ENCODE measurements at places on chromosomes 3 and 15.

DNA sequence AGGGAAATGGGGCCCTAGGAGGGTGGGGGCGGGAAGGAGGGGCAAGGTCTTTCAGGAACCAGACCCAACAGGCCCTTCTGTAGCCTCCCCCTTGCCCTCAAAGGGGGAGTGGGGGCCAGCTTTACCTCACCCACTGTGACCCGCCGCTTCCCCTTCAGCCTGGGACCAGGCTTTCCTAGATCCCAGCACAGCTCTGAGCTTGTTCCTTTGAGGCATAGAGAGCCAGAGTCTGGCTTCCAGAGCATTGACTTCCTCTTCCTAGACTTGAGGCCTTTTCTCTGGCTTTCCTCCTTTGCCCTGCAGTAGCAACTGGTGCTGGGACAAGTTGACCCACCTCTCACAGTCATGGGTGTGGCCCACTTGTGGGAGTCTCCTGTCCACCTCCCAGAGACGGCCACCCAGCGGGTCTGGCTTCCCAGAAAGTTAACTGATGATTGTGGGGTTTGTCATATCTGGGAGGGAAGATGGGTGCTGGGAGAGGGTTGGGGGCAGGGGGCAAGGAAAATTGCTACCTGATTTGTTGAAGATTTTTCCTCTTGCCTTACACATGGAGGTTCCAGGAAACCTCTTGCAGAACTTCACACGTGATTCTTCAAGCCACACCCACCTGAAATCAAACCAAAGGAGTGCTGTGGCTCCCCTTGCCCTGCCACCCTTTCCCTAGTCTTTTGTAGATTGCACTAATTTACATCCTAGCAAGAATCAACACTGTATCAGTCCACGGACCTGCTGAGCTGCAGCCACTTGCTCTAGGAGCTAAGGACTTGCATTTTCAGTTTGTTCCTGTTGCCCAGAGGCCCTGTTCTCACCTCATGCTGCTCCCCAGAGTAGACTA, 4.1 kb upstream of the CHST14 start:
- no peak for DNase-seq

- DNase-seq = no peak
Measured at GRCh38 chr3:73653877-73654276, 29.1 kb upstream of the PDZRN3 start.

- DNase-seq = no peak
Measured at GRCh38 chr3:133117342-133117741, 79.2 kb downstream of the TMEM108 start.

DNA sequence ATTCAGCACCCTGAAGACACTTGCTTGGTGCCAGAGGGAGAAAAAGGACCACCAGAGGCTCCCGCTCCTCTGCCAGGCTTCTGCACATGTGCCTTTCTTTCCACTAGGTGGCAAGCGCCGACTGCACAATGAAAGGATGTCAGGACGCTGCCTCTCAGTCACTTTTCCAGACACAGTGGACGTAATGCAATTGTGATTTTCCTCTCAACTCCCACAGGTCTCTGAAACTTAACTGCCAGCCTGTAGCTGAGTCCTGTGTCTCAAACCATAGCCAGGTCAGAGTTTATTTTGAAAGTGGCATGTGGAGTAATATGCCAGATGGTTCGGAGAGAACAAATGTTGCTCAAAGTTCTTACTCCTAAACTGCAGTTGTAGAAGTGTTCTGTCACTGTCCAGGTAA, 162.9 kb downstream of the ITPR1 start:
- peak; percentile 43 for DNase-seq

DNA sequence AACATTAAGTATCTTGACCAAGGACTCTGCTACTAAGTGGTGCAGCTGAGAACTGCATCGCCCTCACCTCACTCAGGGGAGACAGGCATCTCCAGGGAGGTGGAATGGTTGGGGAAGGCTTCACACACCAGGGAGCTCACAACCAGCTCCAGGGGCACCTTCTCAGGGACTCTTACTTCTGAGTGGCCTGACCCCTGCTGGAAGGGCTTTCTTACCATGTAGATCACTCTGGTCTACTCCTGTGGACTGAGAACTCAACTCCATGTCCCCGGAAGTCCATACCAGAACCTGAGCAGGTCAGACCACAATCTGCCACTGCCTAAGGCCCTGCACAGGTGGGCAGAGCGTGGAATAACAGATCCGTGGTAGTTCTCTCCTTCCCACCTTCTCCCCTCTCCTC, 140.5 kb downstream of the TLE3 start:
- DNase-seq = no peak

- no peak for DNase-seq
Measured at GRCh38 chr3:158802409-158803268, 785 bp downstream of the MFSD1 start.

GRCh38 chr3:16595778-16596177, 9.4 kb downstream of the DAZL start:
- DNase-seq = no peak

DNA sequence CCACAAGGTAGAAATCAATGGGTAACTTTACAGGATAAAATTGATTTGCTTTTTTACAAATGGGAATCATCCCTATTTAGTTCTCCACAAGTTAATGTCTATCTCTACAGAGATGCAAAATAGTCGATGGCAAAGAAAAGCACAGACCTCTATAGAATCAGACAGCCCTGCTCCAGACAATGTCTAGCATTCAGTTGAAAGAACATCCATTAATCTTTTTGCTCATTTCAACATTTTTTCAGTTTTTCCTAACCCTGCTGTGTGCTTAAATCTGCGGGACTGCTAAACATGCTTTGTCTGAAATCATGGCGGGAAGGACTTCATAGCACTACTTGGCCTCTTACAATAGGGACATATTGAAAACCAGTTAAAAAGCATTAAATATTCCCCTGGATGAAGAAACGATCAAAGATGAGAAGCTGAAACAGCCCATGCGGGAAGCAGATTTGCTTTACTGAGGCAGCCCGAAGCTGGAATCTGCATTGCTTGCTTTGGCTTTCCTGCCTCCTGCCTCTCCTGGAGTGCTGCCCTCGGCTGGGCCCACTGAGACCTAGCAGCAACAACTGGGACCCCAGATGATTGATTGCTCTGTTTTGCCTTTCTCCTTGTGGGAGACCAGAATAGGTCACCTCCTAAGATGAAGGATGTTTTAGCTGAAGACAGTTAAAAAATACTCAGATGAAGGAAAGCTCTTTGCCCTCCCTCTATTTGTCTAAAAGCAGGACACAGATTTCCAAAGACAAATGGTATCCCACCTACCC, 38.5 kb upstream of the RASGRP1 start:
- DNase-seq = no peak

DNA sequence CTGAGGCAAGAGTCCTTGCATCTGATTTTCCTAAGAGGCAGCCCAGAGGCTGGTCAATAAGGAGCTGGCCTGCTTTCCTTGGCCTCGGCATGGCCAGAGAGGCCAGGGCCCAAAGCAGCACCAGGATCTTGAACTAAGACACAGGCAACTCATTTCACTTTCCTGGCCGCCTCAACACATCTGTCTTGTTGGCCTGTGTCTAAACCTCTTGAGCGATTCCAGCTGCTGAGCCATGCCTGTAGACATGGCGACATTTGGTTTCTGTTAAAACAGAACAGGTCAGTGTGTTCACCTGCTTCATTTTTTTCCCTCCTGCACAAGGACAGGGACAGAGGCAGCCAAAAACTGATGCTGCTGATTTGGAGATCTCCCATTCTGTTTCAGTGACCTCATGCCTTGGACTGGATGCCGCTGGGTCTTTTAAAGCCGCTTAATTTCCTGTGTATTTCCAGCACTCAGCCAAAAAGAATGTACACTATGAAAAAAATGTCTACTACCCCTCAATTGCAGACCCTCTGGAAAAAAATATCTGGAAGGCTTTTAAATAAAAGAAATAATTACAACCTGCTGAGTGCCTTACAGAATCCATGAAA, 266.6 kb upstream of the ICE2 start:
- DNase-seq = no peak

GRCh38 chr3:104906001-104906639, 460.6 kb upstream of the ALCAM start:
- DNase-seq = no peak

- DNase-seq = no peak
Measured at GRCh38 chr3:84601303-84601702, 357.5 kb upstream of the CADM2 start.

DNA sequence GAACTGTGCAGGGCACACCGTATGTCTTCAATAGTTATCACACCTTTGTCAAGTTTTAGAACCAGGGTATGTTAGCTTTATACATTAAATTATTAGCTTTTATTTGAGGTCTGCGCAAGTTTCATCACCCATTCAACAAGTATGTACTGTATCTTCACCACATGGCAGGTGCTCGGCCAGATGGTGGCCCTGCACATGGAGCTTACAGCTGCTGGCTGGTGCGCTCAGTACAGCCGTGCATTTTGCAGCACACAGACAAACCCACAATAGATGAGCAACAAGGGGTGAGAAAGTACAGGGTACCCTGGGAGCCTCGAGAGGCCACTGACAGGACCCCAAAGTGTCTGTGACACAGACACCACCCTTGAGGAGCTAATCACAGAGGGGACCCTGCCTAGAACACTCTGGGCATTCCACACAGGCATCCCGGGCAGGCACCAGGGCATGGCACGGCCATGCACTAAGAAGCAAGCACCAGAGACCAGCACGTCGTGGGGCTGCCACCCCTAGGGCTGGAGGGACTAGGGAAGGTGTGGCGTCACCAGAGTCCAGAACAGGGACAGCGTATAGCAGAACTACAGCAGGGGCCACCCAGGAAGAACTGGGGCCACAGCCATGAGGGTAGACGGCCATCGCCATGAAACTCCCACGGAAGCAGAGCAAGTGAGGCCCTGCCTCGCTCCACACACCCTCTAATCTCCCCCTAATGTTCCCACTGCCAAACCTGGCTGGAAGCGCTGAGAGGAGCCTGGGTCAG, 27.4 kb downstream of the ZXDC start:
- DNase-seq = no peak

- DNase-seq = no peak
Measured at GRCh38 chr15:97867870-97868269, 92.6 kb upstream of the ARRDC4 start.

DNA sequence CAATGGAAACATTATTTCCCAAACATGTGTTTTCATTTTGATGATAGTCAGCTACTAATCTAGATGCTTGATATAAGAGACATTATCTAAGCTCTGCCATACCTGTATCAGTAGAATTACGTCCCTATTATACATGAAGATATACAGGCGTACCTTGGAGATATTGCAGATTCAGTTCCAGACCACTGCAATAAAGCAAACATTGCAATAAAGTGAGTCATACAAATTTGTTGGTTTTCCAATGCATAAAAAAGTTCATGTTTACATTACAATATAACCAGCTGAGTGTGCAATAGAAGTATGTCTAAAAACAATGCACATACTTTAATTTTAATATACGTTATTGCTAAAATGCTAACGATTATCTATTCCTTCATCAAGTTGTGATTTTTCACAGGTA, 236.0 kb upstream of the ZNF717 start:
- DNase-seq = no peak

DNA sequence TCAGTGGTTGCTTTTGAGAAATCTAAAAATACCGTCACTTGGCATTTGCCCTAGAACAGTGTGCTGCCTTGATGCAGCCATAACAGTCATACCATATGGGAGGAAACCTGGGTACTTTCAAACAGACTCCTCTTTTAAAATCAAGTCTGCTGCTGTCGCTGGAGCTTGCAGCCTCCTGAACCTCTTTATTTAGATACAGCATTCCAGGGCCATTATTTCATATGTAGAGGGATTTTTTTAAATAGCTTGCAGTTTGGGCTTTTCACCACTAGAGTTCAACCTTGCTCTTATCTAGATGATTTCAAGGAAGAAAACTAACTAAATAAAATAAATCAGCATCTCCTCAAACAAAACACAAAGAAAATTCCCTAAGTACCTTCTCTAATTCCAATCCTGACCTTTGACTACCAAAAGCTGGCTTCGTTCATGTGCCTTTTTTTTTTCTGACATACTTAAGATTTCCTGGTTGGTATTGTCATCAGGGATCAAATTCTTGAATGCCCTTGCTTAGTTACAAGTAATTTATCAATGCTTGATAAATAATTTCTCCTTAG, 111.6 kb downstream of the KBTBD8 start:
- DNase-seq = peak; percentile 41

DNA sequence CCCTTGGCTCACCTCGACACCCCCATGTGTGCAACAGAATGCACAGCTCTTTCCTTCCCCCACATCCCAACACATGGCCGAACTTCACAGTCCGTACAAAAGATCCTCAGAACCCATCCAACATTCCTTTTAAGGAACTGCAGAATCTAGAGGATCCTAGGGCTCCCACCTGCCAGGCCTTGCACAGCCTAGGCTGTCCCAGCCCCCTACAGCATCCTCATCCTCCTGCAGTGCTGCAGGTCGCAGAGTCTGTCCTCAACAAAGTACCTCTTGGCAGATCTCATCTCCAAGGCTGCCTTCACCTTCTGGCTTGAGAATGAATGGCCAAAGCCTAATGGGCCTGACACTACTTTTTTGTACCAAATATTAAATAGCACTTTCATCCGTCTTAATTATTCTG, 19.8 kb downstream of the PRR23E start:
- no peak for DNase-seq

GRCh38 chr15:27868828-27869404, 230.2 kb downstream of the OCA2 start:
- no peak for DNase-seq

DNA sequence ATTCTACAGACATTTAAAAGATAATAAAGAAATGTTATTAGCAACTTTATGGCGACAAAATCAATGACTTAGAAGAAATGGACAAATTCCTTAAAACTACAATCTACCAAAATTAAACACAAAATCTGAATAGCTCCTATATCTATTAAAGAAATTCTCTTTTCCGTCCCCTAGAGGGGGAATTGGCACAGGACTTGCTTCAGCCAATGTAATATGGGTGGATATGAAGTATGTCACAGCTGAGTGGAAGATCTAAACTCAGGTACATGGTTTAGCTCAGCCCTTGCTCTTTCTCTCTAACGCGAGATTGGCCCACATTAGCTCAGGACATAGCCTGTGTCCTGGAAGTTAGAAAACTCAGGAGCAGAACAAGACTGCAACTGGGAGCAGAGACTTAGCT, 79.3 kb downstream of the DNAH12 start:
- DNase-seq = no peak

DNA sequence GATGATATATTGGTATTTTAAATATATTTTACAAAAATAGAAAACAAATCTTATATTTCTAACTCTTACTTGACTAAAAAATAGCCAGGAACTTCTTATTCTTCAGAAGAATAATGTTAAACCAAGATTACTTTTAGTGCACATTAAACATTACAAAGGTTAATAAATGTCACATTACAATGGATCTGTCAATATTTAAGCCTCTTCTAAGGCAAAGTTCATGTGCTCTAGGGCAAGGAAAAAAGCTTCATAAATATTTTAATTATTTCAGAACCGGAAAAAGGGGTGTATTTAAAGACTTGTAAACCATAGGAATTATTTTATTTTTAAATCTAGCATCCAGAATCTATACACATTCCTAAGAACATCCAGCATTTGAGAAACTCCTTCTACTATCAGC, 166.9 kb upstream of the ROBO2 start:
- DNase-seq = no peak

Data from NCI-H526 treated with DMSO at 0.1 percent for 48 hours (cell line).